ENCODE measurements at places on chromosomes 11 and 22.

DNA sequence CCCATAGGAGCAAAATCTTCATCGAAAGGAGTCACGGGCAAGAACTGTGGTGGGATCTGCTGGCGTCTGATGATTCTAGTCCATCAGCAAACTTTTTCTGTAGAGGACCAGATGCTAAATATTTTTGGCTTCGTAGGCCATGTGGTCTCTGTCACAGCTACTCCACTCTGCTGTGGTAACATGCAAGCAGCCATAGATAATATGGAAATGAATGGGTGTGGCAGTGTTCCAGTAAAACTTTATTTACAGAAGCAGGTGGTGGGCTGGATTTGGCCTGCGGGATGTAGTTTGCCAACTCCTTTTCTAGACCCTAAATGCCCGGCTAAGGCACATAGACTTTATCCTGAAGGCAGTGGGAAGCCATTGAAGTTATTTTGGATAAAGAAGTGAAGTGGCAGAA lies 32.9 kb downstream of the BMAL1 start:
- no peak for DNase-seq

GRCh38 chr11:613369-613968 lies 2.3 kb downstream of the IRF7 start:
- DNase-seq = peak; percentile 39

DNA sequence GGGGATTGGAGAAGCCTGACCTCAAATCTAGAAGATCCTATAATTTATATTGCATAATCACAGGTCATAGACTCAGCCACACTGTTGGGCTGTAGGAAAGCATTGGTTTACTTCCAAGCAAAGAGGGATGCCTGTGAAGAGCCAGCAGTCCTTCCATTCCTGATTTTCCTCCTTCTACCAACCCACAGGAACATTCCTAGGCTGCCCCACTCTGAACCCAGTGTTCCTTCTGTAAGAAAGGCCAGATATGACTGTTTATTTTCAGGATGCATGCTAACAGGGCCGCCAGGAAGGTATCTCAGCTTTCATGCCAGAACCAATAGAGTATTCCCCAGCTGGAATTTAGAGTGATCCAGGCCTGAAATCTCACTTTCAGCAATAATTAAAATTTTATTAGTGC lies 197.1 kb downstream of the ETS1 start:
- no peak for DNase-seq

- no peak for DNase-seq
These were observed 51.4 kb upstream of the SMIM38 start for GRCh38 chr11:69104212-69104855.

GRCh38 chr11:110435780-110436717 lies 6.3 kb downstream of the FDX1 start:
- no peak for DNase-seq

- peak; percentile 82 for DNase-seq
These were observed 29.9 kb upstream of the AQP11 start for GRCh38 chr11:77559686-77560401.

DNA sequence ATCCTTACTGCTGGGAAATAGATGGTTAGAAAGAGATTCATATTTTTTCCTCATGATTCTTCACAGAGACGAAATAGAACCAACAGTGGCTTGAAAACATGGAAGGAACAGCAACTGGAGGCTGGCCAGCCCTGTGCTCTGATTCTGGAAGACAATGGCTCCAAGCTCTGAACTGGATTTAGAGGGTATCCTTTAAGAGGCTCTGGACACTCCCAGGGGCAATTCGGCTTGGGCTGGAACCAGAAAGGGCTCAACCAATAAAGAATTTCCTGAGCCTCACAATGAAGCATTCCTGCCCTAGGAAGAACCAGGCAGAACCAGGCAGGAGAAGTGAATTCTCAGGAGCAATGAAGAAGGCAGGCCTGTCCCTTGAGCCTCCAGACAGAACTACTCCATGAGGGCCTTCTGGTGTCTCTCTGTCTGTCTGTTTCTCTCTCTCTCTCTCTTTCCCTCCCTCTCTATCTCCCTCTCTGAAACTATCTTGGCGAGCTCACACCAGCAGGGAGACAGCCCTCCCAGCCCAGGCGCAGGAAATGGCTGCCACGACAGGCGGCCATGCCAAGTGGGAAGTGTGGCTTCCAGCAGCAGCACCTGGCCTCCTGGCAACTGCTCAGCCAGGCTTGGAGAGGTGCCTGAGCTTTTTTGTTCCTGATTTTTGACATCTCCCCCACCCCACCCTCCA lies 93.3 kb downstream of the RCN1 start:
- no peak for DNase-seq

DNA sequence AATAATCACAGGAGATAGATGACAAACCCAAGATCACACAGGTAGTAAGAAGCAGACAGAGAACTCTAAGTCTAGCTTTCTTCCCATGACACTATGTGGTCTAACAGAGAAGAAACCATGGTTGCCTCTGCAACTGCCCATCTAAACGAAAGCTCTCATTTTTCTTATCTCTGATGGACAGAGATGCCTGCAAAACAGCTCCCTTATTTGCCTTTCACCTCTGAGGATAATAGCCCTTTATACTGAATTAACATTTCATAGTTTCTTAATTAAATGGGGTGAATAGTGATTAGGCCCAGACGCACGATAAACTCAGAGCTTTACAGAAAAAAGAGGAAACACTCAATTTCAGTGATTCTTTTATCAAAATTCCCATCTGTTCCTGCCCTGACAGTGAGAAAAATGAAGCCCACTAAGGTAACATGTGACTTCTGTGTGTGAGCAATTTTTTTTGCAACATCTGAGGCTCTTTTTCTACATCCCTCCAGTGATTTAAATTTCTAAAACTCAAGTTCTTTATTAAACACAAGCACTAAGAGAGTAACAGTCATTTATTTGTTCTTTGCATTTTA lies 24.6 kb downstream of the OR2AG2 start:
- no peak for DNase-seq

DNA sequence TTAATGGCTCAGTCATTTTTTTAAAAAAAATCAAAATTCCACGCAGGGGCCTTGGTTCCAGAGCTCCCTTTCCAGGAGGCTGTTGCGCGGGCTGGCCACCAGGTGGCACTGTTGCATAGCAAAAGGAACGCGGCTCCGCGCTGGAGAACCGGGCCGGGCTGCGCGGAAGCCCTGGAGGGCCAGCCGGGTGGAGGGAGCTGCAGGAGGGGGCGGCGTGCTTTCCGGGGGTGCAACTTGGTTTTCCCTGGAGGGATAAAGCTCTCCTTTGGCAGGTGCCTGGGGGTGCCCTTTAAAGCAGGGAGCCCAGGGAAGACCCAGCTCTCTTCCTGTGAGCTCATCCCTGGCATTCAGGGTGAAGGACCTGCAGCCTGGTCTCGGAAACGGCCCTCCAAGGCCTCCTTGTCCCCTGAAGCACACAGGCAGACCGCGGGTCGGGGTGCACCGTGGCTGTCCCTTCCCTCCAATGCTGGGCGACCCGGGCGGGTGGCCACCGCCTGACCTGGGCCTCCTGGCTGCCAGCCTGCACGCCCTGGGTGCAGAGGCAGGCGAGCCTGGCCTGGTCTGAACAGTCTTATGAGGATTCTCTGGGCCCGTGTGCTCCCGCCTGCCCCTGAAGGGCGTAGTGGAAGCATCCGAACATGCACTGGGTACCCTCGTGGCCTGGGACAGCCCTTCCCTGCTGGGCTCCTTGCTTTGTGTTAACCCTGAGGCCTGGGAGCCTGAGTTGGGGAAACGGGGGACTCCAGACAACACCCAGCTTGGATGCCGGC lies 23.4 kb downstream of the KRTAP5-5 start:
- DNase-seq = peak; percentile 42

DNA sequence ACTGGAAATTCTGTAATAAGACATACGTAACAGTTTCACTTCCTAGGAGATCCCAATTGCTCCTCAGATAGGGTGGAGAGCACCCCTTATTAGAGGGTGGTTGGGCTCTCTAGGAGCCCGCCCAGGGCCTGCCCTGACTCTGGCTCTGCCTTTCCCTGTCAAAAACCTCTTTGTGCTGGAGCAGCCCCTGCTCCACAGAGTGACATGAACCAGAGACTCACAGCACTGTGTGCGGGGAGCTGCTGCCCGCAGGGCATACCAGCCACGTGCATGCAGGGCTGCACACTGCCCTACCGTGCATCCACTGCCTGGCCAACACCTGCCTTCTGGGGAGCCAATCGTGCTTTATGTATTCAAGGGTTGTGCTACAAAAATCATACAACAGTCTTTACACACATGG lies 24.3 kb downstream of the KCNQ1OT1 start:
- no peak for DNase-seq

DNA sequence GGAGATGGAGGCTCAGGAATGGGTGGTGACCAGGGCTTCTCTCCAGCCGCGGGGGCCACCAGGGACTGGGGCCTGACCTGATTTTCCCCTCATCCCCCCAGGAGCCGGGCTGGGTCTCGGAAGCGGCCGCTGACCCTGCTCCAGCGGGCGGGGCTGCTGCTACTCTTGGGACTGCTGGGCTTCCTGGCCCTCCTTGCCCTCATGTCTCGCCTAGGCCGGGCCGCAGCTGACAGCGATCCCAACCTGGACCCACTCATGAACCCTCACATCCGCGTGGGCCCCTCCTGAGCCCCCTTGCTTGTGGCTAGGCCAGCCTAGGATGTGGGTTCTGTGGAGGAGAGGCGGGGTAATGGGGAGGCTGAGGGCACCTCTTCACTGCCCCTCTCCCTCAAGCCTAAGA lies 3.8 kb downstream of the ZFPL1 start:
- no peak for DNase-seq

DNA sequence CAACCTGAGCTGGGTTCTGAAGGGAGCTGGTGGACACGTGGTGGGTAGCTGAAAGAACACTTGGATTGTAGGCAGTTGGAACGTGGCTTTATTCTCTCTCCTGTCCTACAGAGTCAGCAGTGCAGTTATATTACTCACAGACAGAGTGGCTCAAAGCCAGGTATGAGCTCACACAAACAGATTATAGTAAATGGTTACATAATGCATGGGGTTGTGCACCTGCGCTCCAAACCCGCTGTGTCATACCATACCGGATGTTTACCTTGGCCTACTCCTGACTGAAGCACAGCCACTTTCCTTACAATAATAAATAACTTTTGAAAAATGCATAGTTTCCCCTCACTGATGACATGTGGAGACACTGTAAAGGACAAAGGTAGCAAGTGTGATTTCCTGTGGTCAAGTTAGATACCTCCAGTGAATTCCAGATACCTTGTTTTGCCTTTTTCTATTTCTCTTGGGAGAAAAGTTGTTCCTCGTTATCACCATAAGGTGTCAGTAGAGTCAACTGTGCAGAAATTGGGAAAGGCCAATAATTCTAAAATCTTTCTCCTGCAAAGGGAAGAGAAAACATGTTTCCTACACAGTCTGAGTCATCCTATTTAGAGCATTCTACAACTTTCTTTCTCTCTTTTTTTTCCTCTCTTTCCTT lies 13.5 kb downstream of the MS4A6A start:
- no peak for DNase-seq

GRCh38 chr11:47271328-47271727 lies 1.4 kb downstream of the MADD start:
- DNase-seq = no peak

DNA sequence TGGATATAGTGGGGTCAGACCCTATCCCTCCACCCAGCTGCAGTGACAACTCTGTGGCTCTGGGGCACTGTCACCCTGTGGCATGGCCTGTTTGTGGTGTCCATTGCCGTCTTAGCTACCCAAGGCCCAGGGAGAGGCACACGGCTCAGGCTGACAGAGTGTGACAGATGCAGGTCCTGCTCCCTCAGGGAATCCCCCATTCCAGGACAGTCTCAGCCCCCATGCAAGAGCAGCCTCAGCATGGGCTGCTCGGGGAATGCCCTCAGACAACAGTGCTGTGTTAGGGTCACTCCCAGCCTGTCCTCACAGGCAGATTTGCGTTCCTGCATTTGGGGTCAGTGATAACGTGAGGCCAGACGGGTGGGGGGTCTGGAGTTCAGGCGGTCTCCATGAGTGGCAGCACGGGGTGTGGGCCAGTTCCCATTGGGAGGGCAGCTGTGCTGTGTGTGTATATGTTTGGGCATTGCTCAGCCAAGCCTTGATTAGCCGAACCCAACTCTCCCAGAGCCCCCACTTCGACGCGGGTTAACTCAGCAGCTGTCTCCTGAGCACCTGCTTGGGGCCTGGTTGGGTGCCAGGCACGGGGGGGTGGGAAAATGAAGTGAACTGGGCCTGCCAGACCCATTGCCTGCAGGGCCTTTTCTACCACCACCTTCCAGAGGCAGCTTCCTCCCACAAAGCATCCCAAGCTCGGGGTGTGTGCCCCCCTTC lies 5.3 kb upstream of the KCNQ1OT1 start:
- no peak for DNase-seq

DNA sequence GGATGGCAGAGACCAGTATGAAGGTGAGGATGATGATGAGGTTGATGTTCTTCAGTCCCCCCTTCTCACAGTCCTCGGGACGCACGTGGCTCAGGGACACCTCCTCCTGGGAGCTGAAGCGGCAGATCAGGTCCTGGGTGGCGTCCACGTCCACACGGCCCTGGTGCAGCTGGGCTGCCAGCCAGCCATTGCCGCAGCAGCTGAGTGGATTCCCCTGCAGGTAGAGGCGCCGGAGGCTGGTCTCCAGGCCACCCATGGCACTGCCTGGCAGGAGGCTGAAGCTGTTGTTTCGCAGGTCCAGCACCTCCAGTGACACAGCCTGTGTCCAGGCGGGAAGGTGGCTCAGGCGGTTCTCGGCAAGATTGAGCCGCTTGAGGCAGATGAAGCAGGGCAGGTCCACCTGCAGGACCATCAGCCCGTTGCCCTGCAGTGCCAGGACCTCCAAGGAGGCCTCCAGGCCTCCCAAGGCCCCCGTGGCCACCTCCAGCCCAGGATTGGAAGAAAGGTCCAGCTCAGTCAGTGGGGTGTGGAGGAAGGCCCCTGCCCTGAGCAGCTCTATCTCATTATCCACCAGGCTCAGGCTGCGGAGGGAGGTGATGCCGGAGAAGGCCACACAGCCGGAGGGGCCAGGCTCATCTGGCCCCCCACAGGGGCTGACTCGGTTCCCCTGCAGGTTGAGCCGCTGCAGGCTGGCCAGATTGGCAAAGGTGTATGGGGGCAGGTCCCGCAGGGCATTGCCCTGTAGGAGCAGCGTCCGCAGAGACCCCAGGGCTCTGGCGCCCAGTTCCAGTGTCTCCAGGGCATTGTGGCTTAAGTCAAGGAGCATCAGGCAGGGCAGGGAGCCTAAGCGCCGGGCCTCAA lies 10.6 kb downstream of the LRRC32 start:
- DNase-seq = no peak

DNA sequence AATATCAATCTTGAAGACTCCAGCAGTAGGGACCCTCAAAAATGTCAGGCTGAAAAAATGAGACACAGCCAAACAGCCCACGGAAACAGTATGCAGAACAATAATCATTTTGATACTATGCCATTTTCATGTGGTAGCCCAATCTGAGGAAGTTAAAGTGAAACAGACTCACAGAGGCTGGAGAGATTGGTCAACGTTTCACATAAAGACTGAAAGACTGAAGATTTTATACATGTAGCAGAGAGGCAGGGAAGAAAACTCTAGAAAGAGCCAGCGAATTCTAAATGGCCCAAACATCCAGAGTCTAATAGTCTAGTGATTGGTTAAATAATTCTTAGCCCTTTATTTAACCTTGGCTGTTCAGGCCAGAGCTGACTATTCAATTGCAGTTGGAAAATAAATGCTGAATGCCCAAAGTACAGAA lies 49.4 kb downstream of the MAML2 start:
- DNase-seq = peak; percentile 37

DNA sequence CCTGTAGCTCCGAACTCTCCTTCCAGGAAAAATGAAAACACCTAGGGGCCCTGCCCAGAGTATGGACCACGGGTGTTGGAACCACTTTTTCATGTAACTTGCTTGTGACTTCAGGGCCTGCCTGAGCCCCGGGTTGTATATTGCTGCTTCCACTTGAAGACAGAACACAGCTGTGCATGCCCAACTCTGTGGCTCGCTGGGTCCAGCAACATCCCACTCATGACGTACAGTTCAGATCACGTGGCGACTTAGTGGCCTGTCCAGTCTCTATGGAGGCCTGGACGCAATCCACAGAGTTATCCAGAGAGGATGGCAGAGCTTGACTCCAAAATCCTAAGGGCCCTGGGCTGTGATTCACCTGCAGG lies 6.8 kb downstream of the C11orf21 start:
- no peak for DNase-seq

All from fibroblast of upper back skin (primary cell).